Stimulated activated CD4-positive, alpha-beta T cell treated with anti-CD3 and anti-CD28 coated beads, Interleukin-4, amount 100 ng/mL, for 1 hour (primary cell): ENCODE measurements at places on chromosomes 2 and 18.

DNA sequence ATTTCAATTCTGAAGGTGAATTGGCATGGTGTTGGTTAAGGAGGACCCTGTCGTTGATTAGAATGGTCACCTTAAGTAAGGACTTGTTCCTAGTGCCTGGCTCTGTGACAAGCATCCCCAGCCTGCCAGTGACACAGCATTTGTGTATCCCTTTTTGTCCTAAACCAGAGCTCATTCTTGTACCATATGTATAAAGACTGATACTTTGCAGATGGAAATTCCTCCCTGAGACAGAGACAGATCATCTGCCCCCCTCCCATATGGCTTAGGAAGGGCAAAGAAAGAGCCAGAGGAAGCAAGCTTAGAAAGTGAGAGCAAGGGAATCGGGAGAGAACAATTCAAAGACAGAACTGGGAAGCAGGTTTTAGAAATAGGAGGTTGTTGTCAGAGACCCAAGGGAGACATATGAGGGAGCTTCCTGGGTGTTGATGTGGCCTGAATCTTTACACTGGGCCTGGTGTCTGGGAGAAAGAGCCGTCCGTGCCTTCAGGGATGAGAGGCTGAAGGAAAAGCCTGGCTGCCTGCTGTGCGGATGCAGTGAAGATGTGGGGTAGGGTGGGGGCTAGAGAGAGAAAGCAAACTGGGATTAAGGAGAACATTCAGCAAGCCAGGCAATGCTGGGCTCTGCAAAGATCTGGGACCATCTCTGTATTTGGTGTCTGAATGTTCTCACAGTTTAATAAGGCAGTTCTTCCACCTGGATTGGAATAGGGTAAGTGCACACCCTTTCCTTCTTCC lies 13.2 kb upstream of the CHRNA1 start:
- no peak for DNase-seq

DNA sequence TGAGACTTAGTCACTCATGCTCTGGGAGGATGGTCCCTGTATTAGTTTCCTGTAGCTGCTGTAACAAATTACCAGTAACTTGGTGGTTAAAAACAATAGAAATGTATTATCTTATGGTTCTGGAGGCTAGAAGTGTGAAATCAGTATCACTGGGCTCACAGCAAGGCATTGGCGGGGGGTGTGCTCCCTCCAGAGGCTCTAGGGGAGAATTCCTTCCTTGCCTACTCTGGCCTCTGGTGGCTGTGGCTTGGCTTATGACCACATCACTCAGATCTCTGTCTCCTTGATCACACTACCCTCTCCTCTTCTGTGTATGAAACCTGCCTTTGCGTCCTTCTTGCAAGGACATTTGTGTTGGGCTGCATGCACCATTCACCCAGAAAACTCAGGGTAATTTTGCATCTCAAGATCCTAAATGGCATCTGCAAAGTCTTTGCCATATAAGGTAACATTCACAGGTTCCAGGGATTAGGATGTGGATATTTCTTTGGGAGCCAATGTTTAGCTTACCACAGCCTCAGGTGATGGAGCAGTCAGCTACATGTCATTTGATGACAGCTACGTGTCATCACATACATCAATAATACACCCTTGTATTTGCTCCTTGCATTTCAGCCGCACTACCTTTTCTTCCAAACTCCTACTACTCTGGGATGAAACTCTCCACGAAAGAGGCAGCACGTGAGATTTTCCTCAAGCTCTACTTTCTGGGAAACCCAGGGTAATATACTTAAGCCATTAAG lies 49.6 kb upstream of the POU3F3 start:
- DNase-seq = no peak

GRCh38 chr18:30920757-30921156 lies 121.8 kb downstream of the DSC3 start:
- DNase-seq = no peak

GRCh38 chr2:198134293-198134955 lies 330.0 kb downstream of the PLCL1 start:
- DNase-seq = no peak

DNA sequence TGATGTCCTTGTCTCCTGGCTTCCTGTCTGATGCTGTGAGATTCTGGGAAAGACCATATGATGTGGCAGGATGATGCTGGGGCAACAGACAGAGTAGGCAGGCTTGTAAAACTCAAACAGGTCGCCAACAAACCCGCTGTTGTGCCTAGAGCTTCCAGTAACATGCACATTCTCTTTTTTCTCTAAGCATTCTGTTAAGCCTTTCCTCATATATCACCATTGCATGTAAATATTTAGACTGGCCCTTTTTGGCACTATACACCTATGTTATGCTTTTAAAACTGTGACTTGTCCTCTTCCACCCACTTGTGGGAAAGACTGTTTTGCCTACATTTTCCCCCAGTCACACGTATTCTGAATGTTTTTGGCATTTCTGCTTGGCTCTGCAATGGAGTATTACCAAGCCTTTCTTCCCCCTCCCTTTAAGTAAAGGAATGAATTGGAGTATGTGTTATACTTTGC lies 250.4 kb upstream of the TANK start:
- DNase-seq = no peak
